ENCODE measurements at places on chromosomes 7 and 10.
A peak's percentile ranks its signal among the peaks of the same experiment; 100 is the strongest.

DNA sequence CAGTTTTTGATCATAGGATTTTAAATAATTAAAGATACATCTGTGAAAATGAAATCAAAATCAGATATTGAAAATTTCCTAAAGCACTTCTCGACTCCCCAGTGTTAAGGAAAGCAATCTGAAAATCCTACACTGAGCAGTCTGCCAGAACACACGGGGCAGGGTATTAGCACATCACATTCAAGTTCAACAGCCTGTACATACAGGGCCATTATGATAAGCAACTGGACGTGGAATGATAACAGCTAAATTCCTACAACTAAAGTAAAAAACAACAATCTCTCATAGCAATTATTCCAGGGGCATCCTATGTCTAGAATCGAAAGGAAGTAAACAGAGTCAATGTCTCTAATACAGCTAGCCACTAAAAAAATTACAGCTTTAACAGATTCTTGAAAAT, 31.7 kb downstream of the TRDMT1 start:
- DNase-seq: peak; percentile 74

DNA sequence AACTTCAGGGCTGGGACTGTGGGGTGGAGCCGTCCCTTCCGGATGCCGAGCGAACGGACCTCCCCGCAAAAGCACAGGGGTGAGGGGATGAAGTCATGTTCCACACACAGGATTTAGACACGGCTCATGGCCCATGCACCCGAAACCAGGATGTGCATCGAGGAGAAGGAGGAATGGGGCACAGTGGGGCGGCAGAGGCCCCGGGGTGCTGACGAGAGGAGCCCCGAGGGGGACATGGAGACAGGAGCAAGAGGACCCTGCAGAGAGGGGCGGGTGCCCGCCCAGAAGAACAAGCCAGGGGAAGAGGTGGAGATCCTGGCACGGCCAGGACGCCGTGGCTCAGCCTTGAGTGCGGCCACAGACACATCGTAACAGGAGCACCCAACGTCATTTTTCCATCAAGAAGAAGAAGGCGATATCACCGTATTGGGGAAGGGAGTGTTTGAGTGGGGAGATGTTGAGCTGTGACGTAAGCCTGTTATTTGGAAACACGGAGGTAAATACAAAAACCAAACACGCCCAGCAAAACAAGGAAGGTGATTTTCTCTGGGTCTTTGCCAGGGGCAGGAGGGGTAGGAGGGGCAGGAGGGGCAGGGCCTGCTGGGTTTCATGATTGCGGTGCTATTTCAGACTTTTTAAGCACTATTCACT, 25.3 kb upstream of the FOXL3 start:
- DNase-seq: no peak

- DNase-seq: no peak
Measured at GRCh38 chr7:75039709-75040108, 33.9 kb downstream of the RCC1L start.

GRCh38 chr7:140334341-140335057, 63.8 kb downstream of the SLC37A3 start:
- no peak for DNase-seq

GRCh38 chr7:86089455-86089854, 554.3 kb upstream of the GRM3 start:
- DNase-seq: no peak

- no peak for DNase-seq
Measured at GRCh38 chr7:127091620-127092019, 161.1 kb downstream of the GRM8 start.

DNA sequence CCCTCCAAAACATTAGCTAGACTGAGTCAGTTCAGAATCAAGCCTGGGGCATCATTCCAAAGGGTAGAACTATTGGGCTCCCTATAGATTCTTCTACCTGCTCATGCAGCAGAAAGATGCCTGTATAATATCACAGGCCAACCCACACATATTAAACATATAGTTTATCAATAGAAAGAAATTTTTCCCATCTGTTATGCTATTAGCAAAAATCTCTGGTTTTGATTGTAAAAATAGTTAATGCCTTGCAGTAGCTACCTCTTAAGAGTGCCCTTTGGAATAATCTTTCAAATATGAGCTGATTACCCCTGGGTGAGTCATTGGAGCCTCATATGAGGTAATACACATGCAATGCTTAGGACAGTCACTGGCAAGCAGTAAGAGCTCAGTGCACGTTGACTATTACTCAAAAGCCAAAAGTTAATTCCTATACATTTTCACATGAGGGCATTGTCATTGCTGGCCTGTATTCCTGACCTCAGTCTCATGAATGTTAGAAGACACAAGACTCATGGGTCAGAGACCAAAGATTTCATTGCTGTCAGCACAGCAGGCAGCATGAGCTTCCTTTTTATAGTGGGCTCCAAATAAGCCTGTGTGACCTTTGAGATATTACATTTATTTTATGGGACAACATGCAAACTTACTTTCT, 180.0 kb downstream of the FGFR2 start:
- DNase-seq: no peak

- no peak for DNase-seq
Measured at GRCh38 chr10:114313866-114314265, 74.8 kb downstream of the VWA2 start.

DNA sequence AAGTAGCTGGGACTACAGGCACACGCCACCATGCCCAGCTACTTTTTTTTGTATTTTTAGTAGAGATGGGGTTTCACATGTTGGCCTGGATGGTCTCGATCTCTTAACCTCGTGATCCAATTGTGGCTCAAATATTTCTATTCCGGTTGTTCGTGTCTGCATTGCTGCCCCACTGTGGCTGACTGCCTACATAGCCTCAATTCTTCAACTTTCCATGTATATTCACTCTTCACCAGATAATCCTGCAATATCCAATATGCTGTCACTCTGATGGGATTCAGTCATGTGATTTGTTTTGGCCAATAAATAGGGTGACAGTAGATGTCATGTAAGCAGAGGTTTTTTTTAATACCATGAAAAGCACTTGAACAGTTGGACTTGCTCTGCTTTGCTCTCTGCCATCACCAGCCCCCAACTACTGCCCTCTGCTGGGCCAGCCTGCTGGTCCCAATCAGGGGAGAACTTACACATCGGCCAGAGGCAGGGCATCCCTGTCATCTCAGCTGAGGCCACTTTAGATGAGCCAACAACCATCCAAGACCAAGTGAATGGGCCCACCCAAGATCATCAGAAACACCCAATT, 56.7 kb downstream of the NSUN6 start:
- DNase-seq: no peak

GRCh38 chr7:99395616-99396327, 12.6 kb downstream of the PDAP1 start:
- DNase-seq: no peak

GRCh38 chr10:35218339-35218955, 91.8 kb downstream of the CREM start:
- DNase-seq: peak; percentile 85

GRCh38 chr10:50577010-50577409, 46.7 kb downstream of the SGMS1 start:
- DNase-seq: no peak

- DNase-seq: peak; percentile 96
Measured at GRCh38 chr7:136528329-136528728, 340.1 kb upstream of the CHRM2 start.

DNA sequence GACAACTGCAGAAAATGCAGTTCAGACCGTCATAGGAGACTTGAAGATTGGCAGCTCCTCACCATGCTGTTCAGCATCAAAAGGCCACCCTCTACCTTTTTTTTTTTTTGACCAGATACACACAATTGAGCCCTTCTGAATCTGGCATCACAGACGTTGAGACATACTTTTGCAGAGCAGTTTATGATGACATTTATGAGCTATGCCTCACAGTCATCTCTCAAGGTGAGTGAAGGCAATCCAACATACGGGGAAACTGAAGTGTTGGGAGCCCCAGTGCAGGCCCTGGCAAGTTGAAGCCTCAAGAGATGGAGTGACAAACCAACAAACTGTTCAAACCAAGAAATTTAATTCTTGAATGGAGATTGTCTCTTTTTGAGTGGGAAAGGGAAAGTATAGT, 83.6 kb upstream of the DLX6 start:
- DNase-seq: no peak

Data from amniotic epithelial cell (primary cell).